Stimulated activated CD4-positive, alpha-beta T cell treated with anti-CD3 and anti-CD28 coated beads, Interleukin-2, amount 100 ng/mL, for 48 hours (primary cell): ENCODE measurements at places on chromosomes 5 and 9.

GRCh38 chr5:7753596-7753995 is 97.3 kb downstream of the CFAP90 start:
- no peak for DNase-seq

DNA sequence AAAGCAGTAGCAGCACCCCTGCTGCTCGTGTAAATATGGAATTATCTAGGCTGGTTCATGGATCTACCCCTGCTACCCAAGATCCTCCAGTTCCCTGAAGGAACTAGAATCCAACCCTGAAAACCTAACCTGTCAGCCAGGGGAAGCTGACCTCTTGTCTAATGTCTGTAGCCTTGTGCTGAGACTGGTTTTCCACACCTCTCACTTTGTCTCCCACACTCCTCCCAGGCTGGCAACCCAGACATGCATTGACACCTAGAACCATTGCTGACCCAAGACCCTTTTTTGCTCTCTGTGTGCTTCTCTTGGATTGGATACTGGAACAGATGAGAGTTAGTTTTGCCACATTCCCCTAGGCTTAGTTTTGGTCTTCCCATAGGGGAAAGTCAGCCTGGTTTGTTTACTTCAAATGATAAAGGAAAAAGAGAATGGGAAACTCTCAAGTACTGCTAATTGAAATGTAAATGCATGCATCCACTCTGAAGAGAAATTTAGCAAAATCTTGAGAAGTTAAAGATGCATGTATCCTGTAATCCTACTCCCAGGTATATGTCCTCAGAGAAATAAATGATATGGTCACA is 36.6 kb upstream of the NR4A3 start:
- no peak for DNase-seq

- DNase-seq, result no peak
Measured at GRCh38 chr9:73179589-73179988, 27.9 kb downstream of the ANXA1 start.

DNA sequence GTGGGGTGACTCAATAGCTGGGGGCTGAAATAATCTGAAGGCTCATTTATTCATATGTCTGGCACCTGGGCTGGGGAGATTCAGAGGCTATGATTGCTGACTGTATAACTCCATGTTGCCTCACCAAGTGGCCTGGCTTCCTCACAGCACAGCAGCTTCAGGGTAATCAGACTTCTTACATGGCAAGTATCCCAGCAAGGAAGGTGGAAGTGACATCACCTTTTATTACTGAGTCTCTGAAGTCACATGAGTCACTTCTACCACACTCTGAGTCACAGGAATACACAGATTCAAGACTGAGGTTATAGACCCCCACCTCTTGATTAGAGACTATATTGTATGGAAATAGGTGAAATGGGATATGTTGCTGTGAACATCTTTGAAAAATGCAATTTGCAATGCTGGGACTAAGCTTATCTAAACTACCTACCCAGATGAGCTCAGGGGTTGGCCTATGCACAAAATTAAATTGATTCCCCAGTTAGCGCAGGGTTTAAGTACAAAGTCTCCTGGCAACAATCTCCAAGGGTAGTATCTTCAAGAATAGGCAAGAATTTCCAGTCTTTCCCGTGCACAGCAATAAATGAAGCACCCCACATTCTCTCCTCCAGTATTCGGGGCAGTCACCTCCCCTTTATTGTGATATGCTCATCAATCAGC is 553.1 kb downstream of the LRRC70 start:
- DNase-seq, result no peak

- no peak for DNase-seq
Measured at GRCh38 chr5:51746023-51746422, 362.8 kb downstream of the ISL1 start.

- DNase-seq, result no peak
Measured at GRCh38 chr9:9214066-9214465, 1398.7 kb downstream of the PTPRD start.

DNA sequence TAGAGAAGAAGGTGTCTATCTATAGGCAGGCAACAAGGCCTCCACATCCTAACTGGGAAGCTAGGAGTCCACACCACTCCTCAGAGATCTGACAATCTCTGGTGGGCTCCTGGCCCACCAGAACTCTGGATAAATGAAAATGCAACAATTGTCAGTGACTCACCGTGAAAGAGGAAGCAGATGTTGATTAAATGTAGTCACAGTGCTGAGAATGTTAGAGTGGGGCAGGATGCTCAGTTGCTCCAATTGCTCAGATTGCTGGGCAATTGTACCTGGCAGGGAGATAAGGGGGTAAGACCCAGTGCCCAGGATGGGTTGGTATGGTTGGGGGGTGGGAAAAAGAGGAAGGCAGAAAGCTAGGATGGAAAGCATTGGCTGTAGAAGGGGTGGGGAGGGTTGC is 4.3 kb downstream of the CCL19 start:
- no peak for DNase-seq

- DNase-seq, result no peak
Measured at GRCh38 chr5:88883059-88883835, at the start of gene MEF2C. TSS of gene MEF2C (minus strand) at chr5:88883184. CDS start at chr5:88823788, 59,396 bp downstream.

DNA sequence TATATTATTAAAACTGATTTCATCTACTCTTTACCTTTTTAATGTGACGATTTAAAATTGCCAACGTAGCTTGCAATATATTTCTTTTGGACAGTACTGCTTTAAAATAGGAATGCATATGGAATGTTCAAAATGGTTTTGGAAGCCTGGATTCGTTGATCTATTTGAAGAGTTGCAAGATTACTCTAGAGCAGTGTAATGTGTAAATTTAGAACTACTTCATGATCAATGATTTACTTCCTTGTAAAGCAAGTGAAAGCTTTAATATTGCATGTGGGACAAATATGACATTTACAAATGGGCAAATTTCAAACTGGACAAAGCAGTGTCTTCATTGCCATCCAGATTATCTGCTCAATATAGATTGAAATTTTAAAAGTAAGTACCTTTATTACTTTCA is 38.3 kb downstream of the PARP8 start:
- no peak for DNase-seq

DNA sequence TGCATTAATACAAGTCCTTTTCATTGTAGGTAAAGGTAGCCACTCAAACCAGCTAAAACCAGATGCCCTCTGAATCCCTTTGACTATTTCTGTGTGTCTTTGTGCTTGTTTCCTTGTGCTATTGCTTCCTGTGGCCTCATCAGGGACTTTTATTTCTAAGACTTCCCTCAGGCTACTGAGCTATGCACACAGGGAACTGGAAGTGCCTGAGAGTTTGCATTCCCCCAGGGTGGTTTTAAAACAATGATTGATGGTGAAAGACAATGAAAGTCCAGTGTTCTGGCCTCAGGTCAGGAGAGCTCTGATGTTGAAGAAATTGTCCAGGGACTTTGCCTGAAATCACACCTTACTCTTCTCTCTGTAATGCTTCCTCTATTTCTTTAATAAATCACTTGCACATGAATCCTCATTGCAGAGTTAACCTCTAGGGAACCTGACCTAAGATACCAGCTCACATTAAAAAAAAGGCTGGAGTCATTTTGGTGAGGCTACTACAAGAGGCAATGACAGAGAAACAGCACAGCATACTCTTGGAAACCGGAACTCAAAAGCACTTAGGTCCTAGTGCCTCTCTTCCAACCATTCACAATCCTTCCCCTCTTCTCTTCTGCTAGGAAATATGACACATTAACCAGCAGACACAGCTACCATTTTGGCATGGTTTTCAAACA is 158.1 kb upstream of the NREP start:
- no peak for DNase-seq

DNA sequence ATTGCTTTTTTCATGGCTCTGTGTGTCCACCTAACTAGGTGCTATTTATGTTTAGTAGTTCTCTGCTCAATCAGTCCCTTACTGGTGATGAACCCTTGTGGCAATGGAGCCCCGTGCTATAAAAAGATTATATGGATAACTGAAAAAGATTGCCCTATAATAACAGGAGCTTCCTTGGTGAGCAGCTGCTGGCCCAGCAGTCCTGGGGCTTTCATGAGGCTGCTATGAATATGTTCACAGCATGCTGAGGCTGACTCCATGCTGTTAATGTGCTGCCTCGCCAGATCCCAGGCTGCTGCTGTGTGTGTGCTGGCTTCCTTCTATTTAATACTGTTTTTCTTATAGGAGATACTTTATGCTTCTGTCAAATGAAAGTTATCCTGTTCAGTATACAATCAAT is 357.5 kb downstream of the TAF11L14 start:
- DNase-seq, result no peak

DNA sequence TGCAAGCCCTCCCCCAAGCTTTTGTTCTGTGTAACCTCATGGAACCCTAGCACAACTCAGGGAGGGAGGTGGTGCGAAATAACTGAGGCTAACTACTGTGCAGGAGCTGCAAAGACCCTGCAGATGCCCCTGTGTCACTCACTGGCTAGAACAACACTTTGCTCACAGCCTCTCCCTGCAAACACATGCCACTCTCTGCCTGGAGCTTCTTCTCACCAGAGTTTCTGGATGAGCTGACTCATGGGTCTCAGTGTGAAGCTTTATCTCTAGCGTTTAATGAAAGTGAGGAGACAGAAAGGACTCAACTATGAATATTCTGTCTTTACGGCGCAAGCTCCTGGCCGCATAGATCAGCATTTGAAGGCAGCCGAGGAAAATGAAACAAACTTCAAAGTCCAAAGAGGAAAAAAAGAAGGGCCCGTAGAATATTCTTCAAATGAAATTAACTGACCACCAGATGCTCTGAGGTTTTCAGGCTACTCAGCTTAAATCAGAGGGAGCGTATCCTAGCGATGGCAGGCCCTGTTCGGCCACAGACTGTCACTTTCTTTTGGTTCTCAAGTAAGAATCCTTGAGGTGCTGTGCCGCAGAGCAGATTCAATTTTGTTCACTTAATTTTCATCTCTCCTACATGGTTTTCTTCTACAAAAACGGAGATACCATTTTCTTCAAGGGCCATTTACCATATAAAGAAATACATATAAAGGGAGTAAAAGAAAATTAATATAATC is 77.7 kb upstream of the TAS2R1 start:
- DNase-seq, result no peak

GRCh38 chr5:68435611-68436010 is 220.1 kb downstream of the PIK3R1 start:
- no peak for DNase-seq

DNA sequence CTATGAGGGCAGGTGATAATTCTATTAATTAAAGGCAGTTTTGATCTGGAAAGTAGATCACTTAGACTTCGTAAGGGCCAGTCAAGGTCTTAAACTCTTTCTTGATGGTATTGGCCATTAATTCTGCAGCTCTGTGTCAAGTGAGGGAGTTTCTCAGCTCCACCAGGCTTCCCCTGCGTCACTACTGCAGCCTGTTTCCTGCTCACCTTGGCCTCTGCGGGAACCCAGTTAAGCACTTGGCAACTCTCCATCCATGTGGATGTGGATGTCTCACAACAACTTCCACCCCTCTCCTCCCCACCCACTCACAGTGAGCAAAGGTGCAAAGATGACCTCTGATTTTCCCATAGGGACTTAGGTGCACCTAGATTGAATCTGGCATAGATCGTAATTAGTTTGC is 191.6 kb downstream of the PLK2 start:
- DNase-seq, result no peak

GRCh38 chr5:119036101-119036762 is 34.7 kb upstream of the DMXL1 start:
- DNase-seq, result no peak

GRCh38 chr5:100852988-100853449 is 50.1 kb downstream of the ST8SIA4 start:
- no peak for DNase-seq

DNA sequence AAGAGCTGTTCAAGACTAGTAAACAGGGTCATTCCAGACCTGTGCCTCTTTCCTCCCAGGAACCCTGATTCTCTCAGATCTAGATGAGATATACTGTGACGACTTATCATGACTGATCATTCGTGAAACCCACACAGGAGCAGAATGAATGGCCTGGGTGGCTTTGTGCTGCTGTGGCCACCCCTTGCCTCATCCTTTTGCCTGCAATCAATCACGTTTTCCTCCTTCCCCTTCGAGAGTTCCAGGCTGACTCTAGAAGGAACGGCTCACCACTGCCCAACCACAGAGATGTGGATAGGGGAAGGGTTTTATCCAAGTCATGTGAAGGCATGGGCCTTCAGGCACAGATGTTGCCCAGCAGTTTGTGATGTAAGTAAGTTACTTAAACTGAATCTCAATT is 5.8 kb downstream of the ANXA6 start:
- peak; percentile 58 for DNase-seq

- DNase-seq, result peak; percentile 85
Measured at GRCh38 chr9:97038611-97039513, at the start of gene CTSV. TSS of gene CTSV (minus strand) at chr9:97039142. CDS start at chr9:97038043, 1,099 bp downstream.

DNA sequence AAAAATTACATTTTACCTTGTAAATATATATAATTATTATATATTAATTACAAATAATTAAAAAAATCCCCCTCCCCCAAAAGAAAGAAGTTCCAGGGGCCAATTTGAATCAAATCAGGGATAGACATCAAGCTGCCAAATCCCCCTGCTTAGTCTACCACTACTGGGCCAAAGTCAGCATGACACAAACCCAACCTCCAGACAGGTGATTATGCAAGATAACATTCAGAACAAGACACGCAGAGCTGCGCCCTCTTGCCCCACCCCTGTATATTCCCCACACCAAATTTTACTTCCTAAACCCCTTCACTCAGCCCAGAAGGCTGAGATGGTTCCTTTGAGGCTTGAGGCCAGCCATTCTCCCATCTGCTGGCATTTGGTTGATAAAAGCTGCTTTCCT is 2059.1 kb upstream of the CDH6 start:
- no peak for DNase-seq

GRCh38 chr9:136493567-136493971 is 10.7 kb upstream of the SEC16A start:
- DNase-seq, result no peak

DNA sequence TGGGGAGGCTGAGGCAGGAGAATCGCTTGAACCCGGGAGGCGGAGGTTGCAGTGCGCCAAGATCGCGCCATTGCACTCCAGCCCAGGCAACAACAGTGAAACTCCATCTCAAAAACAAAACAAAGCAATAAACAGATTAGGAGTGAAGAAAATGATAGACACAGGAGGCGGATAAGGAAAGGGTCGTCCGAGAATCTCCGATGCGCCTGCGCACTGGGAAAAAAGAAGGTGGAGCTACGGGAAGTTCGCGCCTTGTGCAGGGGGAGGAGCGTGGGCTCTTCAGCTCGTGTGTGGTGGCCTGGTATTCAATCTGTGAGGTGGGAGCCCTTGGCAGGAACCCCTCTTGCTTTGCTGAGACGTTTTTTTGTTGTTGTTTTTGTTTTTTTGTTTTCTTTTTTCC is 47.3 kb downstream of the GNA14 start:
- DNase-seq, result no peak

DNA sequence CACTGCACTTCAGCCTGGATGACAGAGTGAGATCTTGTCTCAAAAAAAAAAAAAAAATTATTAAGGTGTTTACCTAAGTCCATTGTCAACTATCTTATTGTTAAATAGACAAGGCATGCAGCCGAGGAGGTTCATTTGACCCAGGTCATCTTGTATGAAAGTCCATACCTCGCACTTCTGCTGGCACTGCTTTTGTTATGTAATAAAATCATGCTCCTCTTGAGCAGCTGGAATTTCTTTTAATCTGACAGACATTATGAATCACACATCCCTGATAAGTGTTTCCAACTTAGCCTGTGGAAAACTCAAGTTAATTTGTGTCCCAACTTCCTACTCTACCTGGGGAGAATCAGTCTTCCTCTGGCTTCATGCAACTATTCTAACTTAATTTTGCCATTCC is 315.6 kb upstream of the KLF4 start:
- DNase-seq, result no peak

- DNase-seq, result no peak
Measured at GRCh38 chr5:74822288-74822687, 43.9 kb downstream of the FAM169A start.

GRCh38 chr9:87678650-87679355 is 47.1 kb upstream of the CTSL start:
- DNase-seq, result peak; percentile 30
